ENCODE measurements at places on chromosomes 4 and X. TPM values are rescaled to one million over a fixed set of nuclear protein-coding genes. Genes with fewer than 3 reads are reported as not detected.

BTK gene
- polyA plus RNA-seq, result 1.6 TPM

DNA sequence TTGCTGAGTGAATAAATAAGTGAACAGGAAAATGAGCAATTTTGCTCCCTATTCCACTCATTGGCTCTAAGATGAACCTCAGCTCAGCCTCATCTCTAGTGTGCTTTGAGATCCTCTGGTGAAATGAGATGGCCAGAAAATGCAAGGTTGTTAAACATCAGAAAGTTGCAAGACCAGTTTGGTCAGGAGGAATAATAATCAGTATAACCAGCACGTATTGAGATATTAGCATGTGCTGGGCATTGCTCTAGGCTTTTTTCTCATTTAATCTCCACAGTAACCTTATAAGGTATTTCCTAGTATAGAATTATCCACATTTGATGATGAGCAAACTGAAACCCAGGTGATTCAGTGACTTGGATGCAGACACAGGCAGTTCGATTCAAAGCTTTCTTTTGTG, 110.5 kb upstream of the PAK3 start:
- DNase-seq, result no peak

GRCh38 chr4:182828360-182829025, 88.7 kb downstream of the DCTD start:
- DNase-seq, result no peak

- peak; percentile 11 for DNase-seq
These were observed 524 bp upstream of the RPS3A start for GRCh38 chr4:151098979-151099228.
